ENCODE measurements at places on chromosomes 2 and 18. TPM values are rescaled to one million over a fixed set of nuclear protein-coding genes. Genes with fewer than 3 reads are reported as not detected.

- no peak for DNase-seq
These were observed 113.5 kb upstream of the FZD5 start for GRCh38 chr2:207883002-207883780.

DNA sequence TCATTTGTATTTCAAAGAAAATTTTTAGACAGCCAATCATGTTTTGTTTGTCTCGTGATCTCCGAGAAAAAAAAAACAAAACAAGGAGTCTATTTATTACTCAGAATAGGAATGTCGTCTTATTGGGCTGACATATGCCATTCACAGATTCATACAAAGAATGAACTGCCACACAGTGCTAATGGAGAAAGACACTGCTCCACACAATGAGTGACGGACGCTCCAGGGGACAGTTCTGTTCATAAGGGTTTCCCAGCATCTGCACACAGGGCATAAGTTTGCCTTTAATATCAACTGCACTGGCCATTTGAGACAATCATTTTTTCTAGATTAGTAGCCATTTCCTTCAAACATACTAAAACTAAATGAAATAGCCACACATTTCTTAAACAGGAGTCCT is 3.4 kb downstream of the SERTAD2 start:
- DNase-seq = no peak

DNA sequence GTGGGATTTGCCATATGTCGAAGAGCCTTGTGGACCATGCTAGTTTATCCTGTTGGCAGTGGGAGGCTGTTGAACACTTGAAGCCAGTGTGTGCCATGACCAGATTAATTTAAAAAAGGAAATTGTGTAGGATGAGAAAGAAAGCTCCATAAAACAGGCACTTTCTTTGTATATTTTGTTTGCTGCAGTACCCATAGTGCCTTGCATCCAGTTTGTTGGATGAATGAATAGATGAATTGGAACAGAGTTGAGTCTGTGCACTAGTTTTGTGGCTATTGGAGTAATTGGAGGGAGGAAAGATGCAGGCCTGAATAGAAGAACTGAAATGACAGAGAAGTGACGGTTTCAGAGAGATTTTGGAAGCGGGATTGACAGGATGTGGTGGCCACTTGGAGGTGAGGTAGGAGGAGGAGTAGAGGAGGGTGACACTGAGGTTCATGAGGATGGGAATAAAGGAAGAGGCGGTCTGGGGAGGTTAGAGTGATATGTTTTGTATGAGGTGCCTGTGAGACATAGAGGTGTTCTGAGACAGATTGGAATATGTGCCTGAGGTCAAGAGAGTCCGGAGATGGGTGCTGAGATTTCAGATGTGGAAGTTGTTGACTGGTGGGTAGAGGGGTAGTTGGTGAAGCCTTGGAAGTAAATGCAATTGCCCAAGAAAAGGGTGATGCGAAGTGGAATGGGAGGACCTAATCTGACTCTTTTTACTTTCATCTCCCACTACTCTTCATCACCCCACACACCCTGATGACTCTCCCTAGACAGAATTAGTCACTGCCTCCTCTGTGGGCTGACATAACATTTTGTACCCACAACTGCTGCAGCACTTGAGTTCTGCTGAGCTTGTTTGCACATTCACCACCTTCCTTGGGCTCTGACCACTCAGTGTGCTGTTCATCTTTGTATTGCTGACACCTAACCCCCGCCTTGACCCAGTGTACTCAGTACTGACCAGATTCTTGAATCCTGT is 5.1 kb downstream of the DGUOK start:
- DNase-seq = no peak

DNA sequence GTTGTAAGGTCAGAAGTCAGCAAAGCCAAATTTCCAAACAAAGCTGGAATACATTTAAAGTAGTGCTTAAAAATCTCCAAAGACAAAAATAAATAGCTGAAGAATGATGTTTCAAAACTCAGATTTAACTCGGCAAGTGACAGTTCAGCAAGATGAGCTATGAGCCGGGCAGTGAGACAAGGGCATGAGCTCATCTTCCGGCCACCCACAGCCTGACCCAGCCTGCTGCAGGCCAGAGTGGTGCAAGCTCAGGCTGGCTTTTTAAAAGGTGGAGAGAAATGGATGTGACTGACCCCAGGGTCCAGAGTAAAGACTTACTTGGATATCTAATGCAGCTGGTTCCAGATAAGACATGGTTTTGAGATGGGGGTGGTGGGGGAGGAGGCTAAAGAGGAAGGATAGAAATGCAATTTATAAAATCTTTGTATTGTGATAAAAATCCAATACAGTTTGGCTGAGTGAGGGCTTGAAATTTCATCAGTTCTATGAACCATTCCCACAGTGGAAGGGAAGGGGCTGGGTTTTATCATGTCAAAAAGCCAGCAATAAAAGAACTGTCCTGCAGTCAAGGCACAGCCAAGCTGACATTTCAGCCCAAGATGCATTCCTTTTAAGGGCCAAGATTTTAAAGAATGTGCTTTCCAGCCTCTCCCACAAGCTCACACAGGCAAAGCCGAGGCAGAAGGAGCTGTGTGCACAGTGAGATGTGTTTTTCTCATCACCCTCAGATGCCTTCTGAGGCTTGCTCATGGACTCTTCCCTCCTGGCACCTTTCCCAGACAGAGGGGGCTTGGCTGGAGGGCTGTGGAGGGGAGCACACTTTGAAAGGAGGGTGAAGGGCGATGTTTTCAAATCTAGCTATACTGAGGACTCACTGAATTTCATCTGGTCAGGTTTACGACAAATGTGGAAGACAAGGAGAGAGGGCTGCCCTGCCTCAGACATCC is 97.9 kb upstream of the KLHL29 start:
- peak; percentile 90 for DNase-seq

- no peak for DNase-seq
These were observed 1251.6 kb upstream of the ZEB2 start for GRCh38 chr2:145771525-145771924.

DNA sequence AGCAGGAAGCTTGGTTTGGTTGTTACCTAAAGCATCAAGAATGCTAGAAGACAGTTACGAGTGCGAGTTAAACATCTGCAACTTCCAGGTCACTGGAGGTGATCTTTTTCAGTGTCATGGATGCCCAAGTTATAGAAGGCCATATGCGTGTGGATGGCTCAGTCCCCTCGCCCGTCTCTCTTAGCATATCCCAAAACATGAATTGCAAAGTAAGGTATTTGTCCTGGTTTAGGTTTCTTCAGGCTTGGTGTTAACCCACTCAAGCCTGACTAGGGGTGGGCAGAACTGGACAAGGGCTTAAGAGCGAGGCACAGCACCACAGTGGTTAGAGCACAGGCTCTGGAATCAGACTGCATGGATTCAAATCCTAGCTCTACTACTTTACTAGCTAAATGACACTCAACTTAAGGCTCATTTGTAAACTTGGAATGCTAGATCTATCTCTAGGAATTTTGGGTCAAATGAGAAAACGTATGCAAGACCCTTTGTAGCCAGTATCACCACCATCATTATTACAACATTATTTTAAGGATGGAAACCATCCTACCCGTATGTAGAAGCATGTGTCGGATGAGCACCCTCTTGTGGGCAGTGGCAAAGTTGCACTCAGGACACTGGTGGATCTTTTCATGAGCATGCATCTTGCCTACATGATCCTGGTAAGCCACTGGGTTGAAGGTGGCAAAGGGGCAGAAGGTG is 11.2 kb downstream of the ZNF142 start:
- no peak for DNase-seq

The PLCD4 gene
- total RNA-seq = 1.0 TPM

The GPR55 gene
- total RNA-seq = 0.14 TPM

The B4GALT6 gene
- 4.5 TPM for total RNA-seq

All from posterior vena cava (tissue), 2 donors.